ENCODE measurements at places on chromosomes 2 and 18. TPM values are rescaled to one million over a fixed set of nuclear protein-coding genes. Genes with fewer than 3 reads are reported as not detected.

DNA sequence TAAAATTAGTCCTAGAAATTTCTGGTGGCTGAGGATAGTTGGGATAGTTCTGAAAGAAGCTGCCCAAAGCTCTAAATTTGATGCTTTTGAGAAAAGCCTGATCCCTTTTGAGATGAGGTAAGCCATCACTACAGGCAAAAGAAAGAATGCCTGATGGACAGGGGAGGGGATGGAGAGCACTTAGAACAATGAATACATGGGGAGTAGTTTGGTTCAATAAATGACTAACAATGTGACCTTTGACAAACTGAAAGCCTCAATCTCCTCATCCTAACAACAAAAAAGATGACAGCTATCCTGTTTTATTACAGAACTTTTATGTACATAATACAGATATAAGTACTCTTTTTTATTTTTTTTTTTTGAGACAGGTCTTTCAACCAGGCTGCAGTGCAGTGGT is 42.7 kb downstream of the GFPT1 start:
- DNase-seq = no peak

- no peak for DNase-seq
These were observed 268.5 kb upstream of the CCDC68 start for GRCh38 chr18:55227771-55228170.

The CROCC2 gene
- not detected for total RNA-seq

The PRSS56 gene
- not detected for total RNA-seq

Data from PC-9 (cell line).